ENCODE measurements at places on chromosomes 2 and 18. TPM values are rescaled to one million over a fixed set of nuclear protein-coding genes. Genes with fewer than 3 reads are reported as not detected.

The ALK gene
- total RNA-seq, result 0.13 TPM

The CYP1B1 gene
- total RNA-seq, result 115 TPM

The RAPGEF4 gene
- 6.7 TPM for total RNA-seq

The SLC35F6 gene
- total RNA-seq, result 33.2 TPM

The MEP1B gene
- total RNA-seq, result not detected

The CNDP1 gene
- not detected for total RNA-seq

The RAB17 gene
- 4.5 TPM for total RNA-seq

The NAB1 gene
- total RNA-seq, result 67.8 TPM

The ARHGEF4 gene
- 2.7 TPM for total RNA-seq

- H3K27ac ChIP-seq, result no peak overlapping the region
- H3K36me3 ChIP-seq, result no peaks in the 10 kb centered on the region
- no peak for DNase-seq
- H3K27me3 ChIP-seq, result no peaks in the 10 kb centered on the region
- no peak overlapping the region for H3K4me3 ChIP-seq
- H3K4me1 ChIP-seq, result no peaks in the 10 kb centered on the region
Observed at GRCh38 chr18:25686960-25687500, 335.1 kb upstream of the ZNF521 start.

- no peak overlapping the region for H3K27ac ChIP-seq
- H3K4me3 ChIP-seq, result no peak overlapping the region
- H3K4me1 ChIP-seq, result no peaks in the 10 kb centered on the region
- no peaks in the 10 kb centered on the region for H3K27me3 ChIP-seq
- H3K36me3 ChIP-seq, result no peaks in the 10 kb centered on the region
Observed at GRCh38 chr18:74796841-74797576, 199.3 kb downstream of the ZNF407 start.

- no peak for DNase-seq
- H3K27ac ChIP-seq, result no peak overlapping the region
- no peaks in the 10 kb centered on the region for H3K36me3 ChIP-seq
- H3K4me1 ChIP-seq, result peaks cover 11% of the 10 kb centered on the region
- no peak overlapping the region for H3K4me3 ChIP-seq
Observed at GRCh38 chr2:163659224-163659623, 76.6 kb downstream of the FIGN start.

DNA sequence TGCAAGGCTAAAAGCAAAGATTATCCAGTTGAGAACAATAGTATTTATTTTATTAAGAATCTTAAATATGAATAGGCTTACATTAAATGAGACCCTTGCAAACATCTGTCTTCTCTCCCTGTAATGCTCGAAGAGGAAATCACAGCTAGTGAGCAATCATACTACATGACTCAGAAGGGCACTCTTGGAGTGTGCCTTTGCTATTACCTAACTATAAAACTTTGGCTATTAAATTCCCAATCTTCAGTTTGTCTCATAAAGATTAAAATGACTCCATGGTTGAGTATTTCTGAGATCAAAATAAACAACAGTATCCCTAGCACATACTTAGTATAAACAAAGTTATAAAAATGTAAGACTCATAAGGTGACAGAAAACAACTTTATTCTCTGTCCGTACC lies 296.9 kb downstream of the KCNJ3 start:
- H3K27ac ChIP-seq, result no peak overlapping the region
- no peaks in the 10 kb centered on the region for H3K27me3 ChIP-seq
- no peaks in the 10 kb centered on the region for H3K4me1 ChIP-seq
- no peak overlapping the region for H3K4me3 ChIP-seq
- DNase-seq, result no peak

DNA sequence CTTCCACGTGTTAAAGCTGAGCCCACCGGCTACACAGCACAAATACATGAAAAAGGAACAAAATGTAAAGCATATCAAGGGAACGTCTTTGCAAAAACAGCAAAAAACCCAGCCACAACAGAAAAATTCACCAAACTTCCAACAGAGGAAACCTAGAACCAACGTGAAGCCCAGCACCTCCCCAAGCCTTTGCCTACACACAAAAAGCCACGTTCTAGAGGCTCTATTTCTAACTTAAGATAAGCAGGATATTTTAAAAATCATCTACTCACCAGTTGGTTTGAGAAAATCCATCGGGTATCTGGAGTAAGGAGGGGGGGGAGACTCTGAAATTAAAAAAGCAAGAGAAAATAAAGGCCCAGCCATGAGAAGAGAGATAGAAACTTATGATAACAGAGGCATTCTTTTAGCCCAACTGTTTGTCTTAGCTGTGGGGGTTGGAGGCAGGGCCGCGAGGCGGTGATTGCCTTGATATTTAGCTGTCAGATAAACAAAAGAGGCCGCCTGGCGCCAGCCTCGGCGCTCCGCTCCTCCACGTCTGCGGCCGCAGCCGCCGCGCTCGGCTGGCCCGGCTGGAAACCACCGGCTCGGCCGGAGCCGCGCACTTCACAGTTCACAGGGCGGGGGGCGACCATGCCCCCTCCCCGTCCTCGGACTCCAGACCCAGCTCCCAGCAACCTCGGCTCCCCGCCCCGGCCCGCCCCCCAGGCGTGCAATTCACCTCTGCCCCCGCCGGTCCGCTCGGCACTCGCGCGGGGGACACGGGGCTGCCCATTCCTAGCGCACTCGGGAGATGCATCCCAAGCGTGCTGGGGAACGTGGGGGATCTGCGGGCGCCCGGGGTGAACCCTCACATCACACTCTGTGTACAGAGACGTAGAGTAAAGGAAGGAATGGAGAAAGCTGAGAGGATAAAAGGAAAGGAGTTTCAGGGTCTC lies 2.4 kb downstream of the SMAD7 start:
- peaks cover 2% of the 10 kb centered on the region for H3K4me1 ChIP-seq
- H3K27ac ChIP-seq, result peak overlapping the region; percentile 38
- no peaks in the 10 kb centered on the region for H3K36me3 ChIP-seq
- H3K27me3 ChIP-seq, result no peaks in the 10 kb centered on the region
- peak overlapping the region; percentile 99 for H3K4me3 ChIP-seq

DNA sequence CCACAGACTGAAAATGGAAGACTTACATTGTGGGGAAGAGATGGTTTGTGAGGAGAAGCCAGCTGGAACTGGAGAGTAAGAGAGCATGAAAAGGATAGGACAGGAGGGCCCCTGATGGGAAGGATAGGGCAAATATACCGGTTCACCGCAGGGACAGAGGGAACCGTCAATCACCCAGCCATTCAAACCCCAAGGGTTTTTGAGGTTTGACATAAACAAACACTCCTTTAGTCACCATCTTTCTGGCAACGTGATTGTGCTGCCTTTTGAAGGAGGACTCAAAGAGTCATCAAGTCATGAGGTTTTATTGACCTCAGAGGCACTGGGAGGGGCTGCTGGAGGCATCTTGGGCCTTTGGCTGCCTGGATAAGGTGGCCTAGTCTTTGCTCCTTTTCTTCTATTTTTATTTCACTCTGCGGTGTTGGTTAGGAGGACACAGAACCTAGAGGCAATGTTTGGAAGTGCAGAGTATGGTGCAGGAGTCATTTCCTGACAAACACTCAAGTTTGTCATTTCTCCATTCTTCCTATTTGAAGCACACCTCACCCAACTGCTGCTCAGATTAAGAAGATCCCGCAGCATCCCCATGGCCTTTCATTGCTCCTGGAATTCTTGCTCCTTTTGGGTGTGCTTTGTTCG lies 487.3 kb upstream of the SPRED2 start:
- H3K27ac ChIP-seq, result no peak overlapping the region
- DNase-seq, result no peak
- H3K4me3 ChIP-seq, result no peak overlapping the region
- no peaks in the 10 kb centered on the region for H3K36me3 ChIP-seq
- H3K27me3 ChIP-seq, result no peaks in the 10 kb centered on the region

- no peak overlapping the region for H3K4me3 ChIP-seq
- H3K27ac ChIP-seq, result no peak overlapping the region
- H3K27me3 ChIP-seq, result no peaks in the 10 kb centered on the region
- no peak for DNase-seq
- no peaks in the 10 kb centered on the region for H3K36me3 ChIP-seq
Observed at GRCh38 chr2:181311837-181312236, 145.3 kb upstream of the ITGA4 start.

GRCh38 chr2:167937403-167937802 lies 310.0 kb downstream of the STK39 start:
- no peak for DNase-seq
- H3K4me3 ChIP-seq, result no peak overlapping the region
- no peaks in the 10 kb centered on the region for H3K27me3 ChIP-seq
- no peak overlapping the region for H3K27ac ChIP-seq
- H3K4me1 ChIP-seq, result no peaks in the 10 kb centered on the region

DNA sequence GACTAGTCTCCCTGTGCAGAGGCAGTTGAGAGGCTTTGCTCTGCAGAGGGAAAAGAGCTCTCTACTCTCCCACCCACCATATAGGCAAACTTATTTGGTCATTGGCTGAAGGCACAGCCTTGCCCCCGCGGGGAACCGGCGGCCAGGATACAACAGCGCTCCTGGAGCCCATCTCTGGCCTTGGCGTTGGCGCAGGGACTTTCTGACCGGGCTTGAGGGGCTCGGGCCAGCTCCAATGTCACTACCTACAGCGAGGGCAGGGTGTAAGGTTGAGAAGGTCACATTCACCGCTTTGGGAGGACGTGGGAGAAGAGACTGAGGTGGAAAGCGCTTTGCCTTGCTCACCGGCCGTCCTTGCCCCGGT lies 2.2 kb downstream of the ONECUT2 start:
- H3K4me1 ChIP-seq, result no peaks in the 10 kb centered on the region
- no peaks in the 10 kb centered on the region for H3K27me3 ChIP-seq
- no peak overlapping the region for H3K27ac ChIP-seq
- DNase-seq, result no peak

GRCh38 chr2:23436346-23437098 lies 51.5 kb downstream of the KLHL29 start:
- H3K4me1 ChIP-seq, result no peaks in the 10 kb centered on the region
- H3K27ac ChIP-seq, result no peak overlapping the region
- no peak overlapping the region for H3K4me3 ChIP-seq
- no peaks in the 10 kb centered on the region for H3K36me3 ChIP-seq

DNA sequence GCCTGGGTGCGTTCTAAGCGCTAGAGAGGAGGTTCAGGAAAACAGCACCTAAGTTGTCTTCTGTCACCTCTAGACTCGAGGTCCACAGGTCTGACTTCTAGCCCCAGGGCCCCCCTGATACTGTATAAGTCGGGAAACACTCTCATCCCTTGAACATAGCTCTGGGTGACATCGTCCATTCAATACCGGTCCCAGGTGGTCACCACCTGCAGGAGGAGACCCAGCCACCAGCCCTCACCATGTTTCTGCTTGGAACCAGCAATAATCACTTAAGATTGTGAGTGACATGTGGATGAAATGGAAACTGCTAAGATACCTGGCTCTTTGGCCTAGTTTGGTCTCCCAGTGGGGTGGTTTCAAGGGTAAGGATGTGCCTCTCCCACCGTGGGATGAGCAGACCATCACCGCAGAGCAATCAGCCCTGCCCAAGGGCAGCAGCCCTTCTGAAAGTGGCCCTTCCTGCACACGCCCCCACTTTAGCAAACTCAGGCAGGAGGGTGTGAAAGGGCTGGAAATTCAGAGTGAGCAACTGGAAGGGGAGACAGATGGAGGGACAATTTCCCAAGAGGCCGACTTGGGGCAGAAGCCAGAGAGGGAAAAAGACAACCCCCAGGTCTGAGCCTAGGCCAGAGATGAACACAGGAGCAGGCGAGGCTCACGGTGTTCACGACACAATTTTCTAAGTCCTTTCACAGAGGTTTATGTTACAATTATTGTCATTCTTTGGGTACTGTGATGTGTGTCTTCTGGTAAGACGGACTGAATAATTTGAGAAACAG lies 95.2 kb downstream of the ZNF516 start:
- no peaks in the 10 kb centered on the region for H3K4me1 ChIP-seq
- DNase-seq, result no peak
- H3K36me3 ChIP-seq, result no peaks in the 10 kb centered on the region
- H3K27me3 ChIP-seq, result no peaks in the 10 kb centered on the region

DNA sequence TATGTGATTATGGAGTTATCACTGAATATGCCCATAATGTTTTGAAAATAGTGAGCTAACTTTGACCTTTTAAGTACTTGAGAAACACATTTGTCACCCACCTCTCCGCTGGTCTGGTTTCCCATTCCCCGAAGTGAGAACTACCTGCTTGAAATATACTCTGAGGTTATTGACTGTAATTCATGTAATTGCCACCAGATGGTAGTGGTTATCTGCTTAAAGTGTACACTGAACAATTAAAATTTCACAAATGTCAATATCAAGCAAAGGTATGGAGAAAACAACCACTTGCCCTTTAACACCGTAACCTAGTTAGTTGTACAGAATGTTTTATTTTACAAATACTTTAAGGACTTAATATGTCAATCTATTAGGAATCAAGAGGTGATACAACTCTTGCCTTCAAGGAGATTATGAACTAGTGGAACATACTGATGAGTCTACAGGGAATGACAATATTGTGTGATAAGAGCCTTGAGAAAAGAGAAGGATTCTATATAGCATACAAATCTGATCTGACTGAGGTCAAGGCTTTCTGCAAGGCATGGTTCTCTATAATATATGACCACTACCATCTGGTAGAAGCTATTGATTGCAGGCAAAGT lies 316.8 kb upstream of the KCNH7 start:
- no peaks in the 10 kb centered on the region for H3K36me3 ChIP-seq
- H3K4me3 ChIP-seq, result no peak overlapping the region
- no peaks in the 10 kb centered on the region for H3K27me3 ChIP-seq
- no peak overlapping the region for H3K27ac ChIP-seq
- DNase-seq, result no peak

GRCh38 chr2:1569879-1570450 lies 156.7 kb downstream of the TPO start:
- H3K27me3 ChIP-seq, result no peaks in the 10 kb centered on the region
- H3K27ac ChIP-seq, result no peak overlapping the region
- no peak overlapping the region for H3K4me3 ChIP-seq
- DNase-seq, result no peak
- no peaks in the 10 kb centered on the region for H3K36me3 ChIP-seq

DNA sequence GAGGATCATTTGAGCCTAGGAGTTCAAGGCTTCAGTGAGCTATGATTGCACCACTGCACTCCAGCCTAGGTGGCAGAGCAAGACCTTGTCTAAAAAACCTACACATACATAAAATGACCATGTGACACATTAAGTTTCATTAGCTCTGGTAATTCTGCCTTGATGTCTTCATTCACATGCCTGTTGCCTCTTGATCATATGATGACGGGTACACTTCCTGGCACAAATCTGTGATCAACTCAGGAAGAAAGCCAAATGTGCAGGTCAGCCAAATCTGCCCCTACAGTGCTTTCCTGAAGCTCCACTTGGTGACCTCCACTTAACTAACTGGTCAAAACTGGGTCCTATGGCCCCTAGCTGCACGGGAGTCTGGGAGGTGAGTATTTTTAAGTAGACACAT lies 54.4 kb upstream of the B3GNT7 start:
- no peak overlapping the region for H3K27ac ChIP-seq
- H3K4me1 ChIP-seq, result no peaks in the 10 kb centered on the region
- H3K4me3 ChIP-seq, result no peak overlapping the region
- H3K36me3 ChIP-seq, result peaks cover 1% of the 10 kb centered on the region

GRCh38 chr2:150376553-150377335 lies 110.7 kb downstream of the RND3 start:
- no peaks in the 10 kb centered on the region for H3K27me3 ChIP-seq
- H3K36me3 ChIP-seq, result no peaks in the 10 kb centered on the region
- H3K4me1 ChIP-seq, result no peaks in the 10 kb centered on the region
- no peak for DNase-seq
- no peak overlapping the region for H3K27ac ChIP-seq

Data from aorta (tissue), 5 donors.